NCI-H460 (cell line): ENCODE measurements at places on chromosomes 2 and 18.

- DNase-seq, result no peak
Measured at GRCh38 chr2:55112229-55113031, 62.2 kb upstream of the RTN4 start.

DNA sequence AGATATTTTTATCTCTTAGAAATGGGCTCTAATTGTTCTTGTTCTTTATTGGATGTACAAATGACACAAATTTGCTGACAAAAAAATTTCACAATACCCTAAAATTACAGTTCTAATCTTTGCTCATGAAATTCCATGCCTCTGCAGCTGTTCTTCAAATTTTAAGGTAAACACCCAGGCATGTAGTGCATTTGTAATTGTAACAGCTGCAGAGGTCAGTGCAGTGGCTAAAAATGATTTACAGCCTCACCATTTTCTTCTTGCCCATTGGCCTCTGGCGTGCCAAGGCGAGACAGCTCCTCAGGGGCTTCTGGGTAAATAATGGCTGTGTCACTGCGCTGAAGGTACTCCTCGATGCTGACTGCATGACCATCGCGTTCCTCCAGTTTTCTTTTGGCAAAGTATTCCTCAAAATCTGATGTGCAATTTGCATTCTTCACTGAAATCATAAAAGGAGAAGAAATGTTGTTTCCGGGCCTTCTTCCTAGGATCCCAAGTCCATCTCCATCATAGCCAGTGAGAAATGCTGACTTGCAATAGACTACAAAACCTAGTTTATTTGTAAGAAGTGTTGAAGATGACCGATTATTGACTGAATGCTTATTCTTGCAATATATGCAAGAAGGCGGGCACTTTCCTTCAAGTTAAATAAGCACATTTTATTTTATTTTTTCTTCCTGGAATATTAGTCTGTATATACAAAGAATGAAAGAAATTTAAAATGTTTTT lies 115.2 kb downstream of the ZEB2 start:
- no peak for DNase-seq

DNA sequence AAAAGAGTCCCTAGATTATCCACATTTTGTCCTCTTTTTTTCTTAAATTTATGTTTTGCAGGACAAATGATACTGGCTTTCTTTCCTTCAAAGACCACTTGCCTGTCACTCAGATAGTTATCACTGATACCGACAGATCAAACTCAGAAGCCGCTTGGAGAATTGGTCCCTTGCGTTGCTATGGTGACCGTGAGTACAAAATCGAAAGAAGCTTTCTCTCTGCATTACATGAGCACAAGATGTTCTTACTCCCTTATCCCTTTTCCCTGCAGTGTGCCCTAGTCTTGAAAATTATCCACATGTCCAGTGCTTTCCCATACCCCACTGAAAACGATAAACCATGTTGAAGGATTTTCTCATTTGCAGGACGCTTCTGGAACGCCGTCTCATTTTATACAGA lies 738.5 kb downstream of the CNTNAP5 start:
- DNase-seq, result no peak

GRCh38 chr18:76446321-76447257 lies 48.5 kb downstream of the ZNF516 start:
- no peak for DNase-seq

DNA sequence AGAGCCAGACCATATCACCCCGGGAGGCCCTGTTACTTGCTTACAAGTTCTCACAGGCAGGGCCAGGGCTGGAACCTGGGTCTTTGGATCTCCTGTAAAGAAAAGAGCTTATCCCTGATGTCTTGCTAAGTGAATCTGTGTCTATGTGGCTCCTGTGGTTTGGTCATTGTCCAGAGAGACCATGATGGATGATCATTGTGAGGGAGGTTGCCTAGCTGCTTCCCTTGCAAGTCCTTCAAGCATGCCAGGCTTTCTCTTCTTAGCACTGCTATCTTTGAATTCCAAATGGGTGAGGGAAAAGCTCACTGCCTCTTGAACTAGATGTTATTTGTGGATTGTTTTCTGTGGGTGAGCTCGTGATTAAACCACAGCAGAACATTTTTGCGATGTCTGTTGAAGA lies 151.6 kb downstream of the FSHR start:
- DNase-seq, result no peak

- no peak for DNase-seq
Measured at GRCh38 chr2:150259746-150260145, 227.7 kb downstream of the RND3 start.

- no peak for DNase-seq
Measured at GRCh38 chr18:27956001-27956640, 220.8 kb downstream of the CDH2 start.
